ENCODE measurements at places on chromosomes 5 and 9. TPM values are rescaled to one million over a fixed set of nuclear protein-coding genes. Genes with fewer than 3 reads are reported as not detected.
A peak's percentile ranks its signal among the peaks of the same experiment; 100 is the strongest.

DNA sequence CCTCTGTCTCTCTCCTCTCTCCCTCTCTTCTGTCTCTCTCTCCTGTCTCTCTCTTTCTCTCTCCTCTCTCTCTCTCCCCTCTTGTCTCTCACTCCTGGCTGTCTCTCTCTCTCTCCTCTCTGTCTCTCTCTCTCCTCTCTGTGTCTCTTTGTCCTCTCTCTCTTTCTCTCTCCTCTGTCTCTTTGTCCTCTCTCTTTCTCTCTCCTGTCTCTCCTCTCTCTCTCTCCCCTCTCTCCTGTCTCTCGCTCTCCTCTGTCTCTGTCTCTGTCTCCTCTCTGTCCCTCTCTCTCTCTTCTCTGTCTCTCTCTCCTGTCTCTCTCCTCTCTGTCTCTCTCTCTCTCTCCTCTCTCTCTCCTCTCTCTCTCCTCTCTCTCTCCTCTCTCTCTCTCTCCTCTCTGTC is 25.0 kb downstream of the STK32A start:
- no peaks in the 10 kb centered on the region for H3K36me3 ChIP-seq
- no peaks in the 10 kb centered on the region for H3K27me3 ChIP-seq
- no peak for DNase-seq

DNA sequence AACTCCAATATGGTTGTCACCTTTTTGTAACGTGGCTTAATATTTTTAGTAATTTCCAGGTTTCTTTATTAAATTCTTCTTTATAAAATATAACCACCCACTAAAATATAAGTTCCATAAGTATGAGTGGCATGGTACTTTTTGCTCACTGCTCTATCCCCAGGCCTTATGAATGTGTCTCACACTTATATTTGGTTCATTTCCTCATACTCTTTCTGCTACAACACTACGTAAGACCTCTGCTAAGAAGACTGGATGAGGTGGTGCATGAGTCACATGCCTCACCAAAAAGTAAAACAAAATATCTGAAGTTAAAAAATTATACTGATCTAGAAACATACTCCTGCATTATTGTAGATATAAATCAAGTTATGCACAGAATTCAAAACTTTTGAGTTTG is 400.9 kb downstream of the HCN1 start:
- no peak overlapping the region for H3K27ac ChIP-seq
- no peaks in the 10 kb centered on the region for H3K36me3 ChIP-seq
- no peak for DNase-seq
- no peaks in the 10 kb centered on the region for H3K27me3 ChIP-seq
- H3K4me3 ChIP-seq, result no peak overlapping the region
- no peaks in the 10 kb centered on the region for H3K4me1 ChIP-seq

DNA sequence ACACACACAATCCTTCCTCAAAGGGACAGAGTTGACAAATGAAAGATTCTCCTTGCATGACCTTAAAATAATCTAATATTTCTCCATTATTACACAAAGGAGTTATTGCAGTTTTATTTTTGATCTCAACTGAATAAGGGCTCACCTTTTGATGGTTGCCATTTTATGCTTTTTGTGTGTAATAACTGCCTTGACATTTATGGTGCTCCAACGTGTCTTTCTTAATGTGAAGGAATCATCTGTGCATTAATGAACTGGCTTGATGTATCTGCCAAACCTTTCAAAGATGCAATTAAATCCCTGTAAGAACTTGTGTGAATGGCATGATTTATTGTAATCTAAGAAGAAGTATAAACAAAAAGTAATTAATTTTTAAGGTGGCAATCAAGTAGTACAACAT is 1519.8 kb upstream of the CDH9 start:
- DNase-seq, result no peak
- H3K36me3 ChIP-seq, result no peaks in the 10 kb centered on the region
- H3K4me3 ChIP-seq, result no peak overlapping the region
- no peaks in the 10 kb centered on the region for H3K4me1 ChIP-seq

DNA sequence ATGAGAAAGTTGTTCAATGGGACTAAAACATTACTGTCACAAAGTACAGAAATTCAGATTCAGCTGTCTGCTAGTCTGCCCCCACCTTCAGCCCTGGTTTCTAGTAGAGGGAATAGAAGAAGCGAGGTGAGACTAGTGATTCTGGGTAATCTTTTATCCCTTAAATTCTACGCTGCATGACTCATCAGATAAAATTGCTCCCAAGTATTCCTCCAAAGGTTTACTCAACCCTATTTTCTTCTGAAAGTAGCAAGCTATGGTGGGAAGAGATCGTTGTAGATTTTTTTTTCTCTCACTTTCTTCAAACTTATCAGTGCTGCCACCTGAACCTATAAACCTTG is 318.9 kb upstream of the RIOK2 start:
- no peaks in the 10 kb centered on the region for H3K4me1 ChIP-seq
- H3K27me3 ChIP-seq, result no peaks in the 10 kb centered on the region
- H3K36me3 ChIP-seq, result no peaks in the 10 kb centered on the region
- no peak for DNase-seq
- H3K27ac ChIP-seq, result no peak overlapping the region

GRCh38 chr5:87541033-87541432 is 128.3 kb upstream of the CCNH start:
- no peak overlapping the region for H3K4me3 ChIP-seq
- H3K27me3 ChIP-seq, result no peaks in the 10 kb centered on the region
- no peaks in the 10 kb centered on the region for H3K4me1 ChIP-seq
- no peak for DNase-seq
- no peaks in the 10 kb centered on the region for H3K36me3 ChIP-seq

DNA sequence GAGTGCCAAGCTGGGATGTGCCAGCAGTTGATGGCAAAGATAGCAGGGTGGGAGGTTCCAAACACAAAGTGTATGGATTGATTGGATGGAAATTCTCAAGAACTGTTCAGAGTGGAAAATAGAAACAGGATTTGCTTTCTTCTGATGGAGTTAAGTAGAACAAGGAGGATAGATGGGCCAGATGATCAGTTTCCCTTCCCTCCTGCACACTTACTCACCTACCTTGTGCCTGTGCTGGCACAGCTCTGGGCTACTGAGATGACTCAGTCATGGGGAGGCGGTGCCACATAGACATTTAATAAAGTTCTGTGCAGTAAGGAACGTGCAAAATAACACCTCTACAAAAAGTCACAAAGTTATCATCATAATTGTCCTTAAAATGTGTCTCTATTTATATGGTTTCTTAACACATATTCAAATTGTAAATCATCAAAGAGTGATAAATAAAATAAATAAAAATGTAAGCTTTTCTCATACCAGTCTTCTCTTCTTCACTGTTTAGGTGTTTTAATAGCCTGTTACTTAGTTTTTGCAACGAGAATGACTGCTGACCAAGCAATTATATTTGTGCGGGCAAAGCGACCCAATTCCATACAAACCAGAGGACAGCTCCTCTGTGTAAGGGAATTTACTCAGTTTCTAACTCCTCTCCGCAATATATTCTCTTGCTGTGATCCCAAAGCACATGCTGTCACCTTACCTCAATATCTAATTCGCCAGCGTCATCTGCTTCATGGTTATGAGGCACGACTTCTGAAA is 12.7 kb downstream of the PTPDC1 start:
- no peaks in the 10 kb centered on the region for H3K27me3 ChIP-seq
- H3K4me1 ChIP-seq, result no peaks in the 10 kb centered on the region
- no peak overlapping the region for H3K4me3 ChIP-seq

DNA sequence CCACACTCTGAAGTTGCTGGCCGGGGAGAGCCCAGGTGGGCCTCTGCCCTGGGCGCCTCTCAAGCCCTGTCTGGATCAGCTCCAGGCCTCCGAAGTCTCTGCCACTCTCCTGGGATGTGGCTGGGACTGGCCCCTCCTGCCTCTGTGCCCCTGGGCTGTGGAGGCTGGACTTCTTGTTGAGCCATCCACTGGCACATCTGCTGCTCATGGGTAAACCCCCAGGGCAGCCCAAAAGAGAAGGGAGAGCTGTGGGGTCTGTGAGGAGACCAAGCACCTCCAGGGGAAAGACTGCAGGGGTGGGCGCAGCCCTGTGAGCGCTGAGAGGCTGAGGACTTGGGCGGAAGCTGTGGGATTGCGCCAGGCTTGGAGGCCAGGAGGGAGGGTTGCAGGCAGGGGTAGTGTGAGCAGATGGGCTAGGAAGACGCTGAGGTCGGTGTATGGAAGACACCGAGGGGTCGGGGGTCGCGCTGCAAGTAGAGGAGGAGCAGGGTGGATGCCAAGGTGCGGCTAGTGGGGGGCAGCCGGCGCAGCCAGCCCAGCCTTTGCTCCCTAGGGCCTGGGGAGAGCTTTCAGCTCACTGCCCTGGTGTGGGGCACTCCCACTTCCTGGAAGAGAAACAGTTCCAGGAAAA is 118.1 kb downstream of the WNK2 start:
- H3K27ac ChIP-seq, result no peak overlapping the region
- H3K36me3 ChIP-seq, result no peaks in the 10 kb centered on the region
- H3K4me3 ChIP-seq, result no peak overlapping the region
- H3K4me1 ChIP-seq, result peaks cover 3% of the 10 kb centered on the region

GRCh38 chr5:136207631-136208030 is 14.7 kb upstream of the SMIM32 start:
- no peak overlapping the region for H3K4me3 ChIP-seq
- no peaks in the 10 kb centered on the region for H3K36me3 ChIP-seq
- H3K4me1 ChIP-seq, result no peaks in the 10 kb centered on the region
- DNase-seq, result no peak

- no peak for DNase-seq
- no peak overlapping the region for H3K27ac ChIP-seq
- peak overlapping the region; percentile 48 for H3K4me3 ChIP-seq
- no peaks in the 10 kb centered on the region for H3K36me3 ChIP-seq
- H3K27me3 ChIP-seq, result peaks cover 37% of the 10 kb centered on the region
These were observed 757 bp downstream of the ANKRD34B start for GRCh38 chr5:80569086-80569960.

- no peak overlapping the region for H3K27ac ChIP-seq
- no peaks in the 10 kb centered on the region for H3K4me1 ChIP-seq
- H3K4me3 ChIP-seq, result no peak overlapping the region
- H3K27me3 ChIP-seq, result no peaks in the 10 kb centered on the region
These were observed 104.1 kb downstream of the ADAMTS2 start for GRCh38 chr5:179241175-179241574.

DNA sequence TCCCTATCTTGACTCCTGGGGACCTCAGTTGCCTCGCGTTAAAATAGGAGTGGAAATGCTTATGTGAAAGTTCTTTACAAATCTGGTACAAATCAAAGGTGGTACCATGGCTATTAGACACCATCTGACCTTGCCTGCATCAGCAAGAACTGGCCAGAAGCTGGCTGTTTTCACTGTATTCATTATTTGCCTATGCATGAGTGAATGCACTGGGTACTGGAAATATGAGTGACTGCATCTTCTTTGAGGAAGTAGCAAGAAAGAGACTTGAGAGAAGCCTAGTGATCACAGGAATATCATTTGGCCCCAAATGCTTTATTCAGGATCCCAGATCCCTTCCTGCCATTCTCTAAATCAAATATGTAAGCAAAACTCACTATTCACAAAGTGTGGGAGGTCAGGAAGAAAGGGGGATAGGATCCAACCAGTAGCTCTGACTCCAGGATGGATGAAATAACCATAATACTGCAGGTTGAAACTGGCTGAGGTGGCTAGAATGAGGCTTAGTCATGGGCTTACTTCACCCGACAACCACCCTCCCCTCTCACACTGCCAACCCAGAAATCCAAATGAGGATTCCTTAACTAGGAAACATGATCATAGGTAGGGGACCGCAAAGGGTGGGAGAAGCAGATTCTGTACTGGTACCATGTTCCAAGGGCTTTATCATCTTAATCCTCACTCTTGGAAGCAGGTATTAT is 56.7 kb downstream of the FAM114A2 start:
- H3K27ac ChIP-seq, result no peak overlapping the region
- H3K27me3 ChIP-seq, result no peaks in the 10 kb centered on the region
- no peak overlapping the region for H3K4me3 ChIP-seq
- no peaks in the 10 kb centered on the region for H3K36me3 ChIP-seq
- no peaks in the 10 kb centered on the region for H3K4me1 ChIP-seq

GRCh38 chr9:2967766-2968165 is 123.9 kb upstream of the PUM3 start:
- H3K27me3 ChIP-seq, result no peaks in the 10 kb centered on the region
- no peak overlapping the region for H3K27ac ChIP-seq
- no peak overlapping the region for H3K4me3 ChIP-seq
- no peak for DNase-seq
- H3K4me1 ChIP-seq, result no peaks in the 10 kb centered on the region

DNA sequence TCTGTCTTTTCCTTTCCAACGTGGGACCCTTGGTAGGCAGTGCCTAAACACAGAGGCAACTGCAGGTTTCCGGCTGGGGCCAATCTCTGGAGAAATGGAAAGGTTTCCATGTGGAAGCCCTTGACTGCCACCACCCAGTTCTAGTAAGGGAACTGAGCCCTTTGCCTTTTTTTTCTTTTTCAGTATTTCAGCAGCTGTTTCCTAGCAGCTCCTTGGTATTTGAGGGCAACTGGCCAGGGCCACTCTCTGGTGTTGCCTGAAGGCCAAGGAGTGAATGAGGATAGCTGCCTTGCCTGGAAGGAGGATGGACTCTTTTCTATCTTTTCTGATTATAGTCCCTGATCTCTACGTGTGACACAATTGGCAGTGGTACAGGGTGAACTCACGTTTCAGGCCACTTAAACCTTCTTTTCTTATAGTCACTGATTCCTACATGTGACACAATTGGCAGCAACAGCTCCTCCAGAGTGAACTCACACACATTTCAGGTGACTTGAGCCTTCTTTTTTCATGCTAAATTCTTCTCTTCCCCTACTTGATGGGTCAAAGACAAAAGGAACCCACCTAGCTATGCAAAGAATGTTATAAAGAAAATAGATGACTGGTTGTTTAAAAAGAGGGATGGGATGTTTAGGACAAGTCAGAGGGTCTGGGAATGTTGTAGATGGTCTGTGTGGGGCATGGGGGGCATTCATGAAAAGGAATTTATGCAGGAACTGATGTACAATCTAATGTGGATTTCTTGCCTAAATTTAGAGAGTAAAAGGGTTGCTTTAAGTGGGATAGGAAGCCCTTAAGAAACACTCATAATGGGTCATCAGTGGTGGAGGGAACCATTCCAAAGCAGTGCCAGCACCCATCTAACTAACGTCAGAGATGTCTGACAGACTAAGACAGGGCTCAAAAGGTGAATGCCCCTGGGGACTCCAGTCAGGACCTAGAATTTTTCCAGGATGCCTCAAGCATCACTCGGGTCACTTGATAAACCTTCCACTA is 190.1 kb downstream of the TMEM232 start:
- H3K36me3 ChIP-seq, result no peaks in the 10 kb centered on the region
- no peaks in the 10 kb centered on the region for H3K4me1 ChIP-seq
- H3K27ac ChIP-seq, result no peak overlapping the region
- H3K27me3 ChIP-seq, result no peaks in the 10 kb centered on the region
- H3K4me3 ChIP-seq, result no peak overlapping the region

DNA sequence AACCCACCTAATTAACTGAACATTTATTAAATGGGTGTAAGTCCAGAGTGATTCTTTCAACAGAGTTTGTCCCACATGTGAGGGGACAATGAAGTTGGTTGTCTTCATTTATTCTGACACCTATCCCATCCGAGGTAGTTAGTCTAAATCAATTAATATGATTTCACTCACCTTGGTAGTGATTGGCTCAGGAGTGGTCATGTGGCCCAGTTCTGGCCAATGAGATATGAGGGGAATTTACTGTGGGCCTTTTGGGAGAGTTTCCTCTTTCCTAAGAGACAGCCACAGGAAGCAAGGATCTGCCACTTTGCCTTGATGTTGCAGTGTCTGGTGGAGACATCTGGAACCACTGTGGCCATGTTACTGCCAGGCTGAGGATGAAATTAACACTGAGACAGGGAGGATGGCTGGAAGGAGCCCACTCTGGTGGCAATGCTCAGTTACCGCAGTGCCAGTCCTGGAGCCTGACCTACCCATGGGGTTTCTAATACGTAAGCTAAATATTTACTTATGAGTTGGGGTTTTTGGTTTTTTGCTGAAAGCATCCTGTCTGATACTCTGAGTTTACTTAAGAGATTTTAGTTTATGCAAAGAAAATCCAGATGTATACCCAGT is 118.6 kb downstream of the FGF18 start:
- DNase-seq, result no peak
- no peaks in the 10 kb centered on the region for H3K4me1 ChIP-seq
- H3K27me3 ChIP-seq, result no peaks in the 10 kb centered on the region
- no peak overlapping the region for H3K4me3 ChIP-seq
- H3K36me3 ChIP-seq, result no peaks in the 10 kb centered on the region

LCNL1 gene
- total RNA-seq, result 1.9 TPM

GFM2 gene
- 19.8 TPM for total RNA-seq

Measured in lower lobe of right lung (tissue), 2 donors.